GM12878 (cell line): ENCODE measurements at places on chromosomes 11 and 22. TPM values are rescaled to one million over a fixed set of nuclear protein-coding genes. Genes with fewer than 3 reads are reported as not detected.

DNA sequence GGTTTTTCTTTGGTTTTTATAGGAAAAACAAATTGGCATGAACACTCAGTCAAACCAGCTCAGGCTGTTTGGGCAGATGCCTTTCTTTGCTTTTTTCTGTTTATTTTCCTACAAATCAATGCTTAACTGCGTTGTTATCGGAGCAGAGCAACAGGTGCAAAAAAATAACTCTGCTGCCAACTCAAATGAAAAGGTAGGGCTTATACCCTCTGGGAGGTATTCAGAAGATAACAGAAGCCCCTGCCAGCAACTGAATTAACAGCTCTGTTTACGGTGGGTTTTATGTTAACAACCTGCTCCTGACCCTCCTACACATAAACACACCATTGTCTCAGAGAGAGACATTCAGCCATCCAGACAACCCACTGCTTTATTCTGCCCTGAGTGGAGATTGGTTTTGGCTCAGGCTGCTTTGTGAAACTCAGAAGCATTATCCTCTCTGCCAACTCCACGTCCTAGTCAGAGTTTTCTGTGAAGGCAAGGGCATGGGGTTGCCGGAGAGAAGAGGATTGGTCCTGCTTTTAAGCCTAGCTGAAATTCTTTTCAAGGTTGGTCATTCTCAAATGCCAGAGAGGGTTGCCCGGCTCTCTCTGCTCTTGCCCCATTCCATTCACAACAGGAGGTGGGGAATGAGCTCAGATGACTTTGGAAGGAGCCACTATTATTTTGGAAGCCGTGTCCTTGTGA is 11.4 kb downstream of the EHF start:
- no peak overlapping the region for H3K27ac ChIP-seq
- no peak for DNase-seq
- no peaks in the 10 kb centered on the region for H3K27me3 ChIP-seq

GRCh38 chr11:112132737-112133136 is 31.2 kb downstream of the IL18 start:
- H3K27ac ChIP-seq, result no peak overlapping the region
- H3K36me3 ChIP-seq, result no peaks in the 10 kb centered on the region
- H3K4me1 ChIP-seq, result 0 out of 2 replicates have a peak, but pooled peaks cover 2% of the 10 kb centered on the region
- no peak for DNase-seq

DNA sequence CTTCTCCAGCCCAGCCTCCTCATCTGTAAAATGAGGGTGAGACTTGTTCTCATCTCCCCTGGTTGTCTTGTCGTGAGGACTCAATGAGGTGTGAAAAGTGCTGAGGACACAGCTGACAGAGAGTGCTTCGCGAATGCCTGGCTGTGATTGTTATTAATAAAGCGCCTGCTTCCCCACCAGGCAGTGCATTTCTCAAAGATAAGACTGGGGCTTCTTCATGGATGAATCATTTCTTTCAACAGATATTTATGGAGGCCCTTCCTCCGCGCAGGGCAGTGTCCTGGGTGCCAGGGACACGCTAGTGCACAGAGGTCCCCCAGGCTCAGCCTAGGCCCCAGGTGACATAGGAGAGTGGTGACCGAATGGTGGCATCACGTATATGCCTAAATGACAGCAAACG is 34.3 kb upstream of the SHISAL1 start:
- no peaks in the 10 kb centered on the region for H3K4me1 ChIP-seq
- DNase-seq, result no peak
- H3K27ac ChIP-seq, result no peak overlapping the region
- peaks cover 5% of the 10 kb centered on the region for H3K27me3 ChIP-seq

The IL10RA gene
- 8.4 and 8.5 TPM in 2 replicates for polyA plus RNA-seq

The INSC gene
- not detected in 2 replicates for polyA plus RNA-seq

The CLCF1 gene
- polyA plus RNA-seq, result 0.22 and 0.35 TPM in 2 replicates

GRCh38 chr11:2129308-2129698 is 9.9 kb downstream of the IGF2 start:
- DNase-seq, result no peak
- H3K27me3 ChIP-seq, result no peaks in the 10 kb centered on the region
- no peaks in the 10 kb centered on the region for H3K36me3 ChIP-seq
- H3K27ac ChIP-seq, result no peak overlapping the region

The SOX6 gene
- 0.32 and 0.60 TPM in 2 replicates for polyA plus RNA-seq

DNA sequence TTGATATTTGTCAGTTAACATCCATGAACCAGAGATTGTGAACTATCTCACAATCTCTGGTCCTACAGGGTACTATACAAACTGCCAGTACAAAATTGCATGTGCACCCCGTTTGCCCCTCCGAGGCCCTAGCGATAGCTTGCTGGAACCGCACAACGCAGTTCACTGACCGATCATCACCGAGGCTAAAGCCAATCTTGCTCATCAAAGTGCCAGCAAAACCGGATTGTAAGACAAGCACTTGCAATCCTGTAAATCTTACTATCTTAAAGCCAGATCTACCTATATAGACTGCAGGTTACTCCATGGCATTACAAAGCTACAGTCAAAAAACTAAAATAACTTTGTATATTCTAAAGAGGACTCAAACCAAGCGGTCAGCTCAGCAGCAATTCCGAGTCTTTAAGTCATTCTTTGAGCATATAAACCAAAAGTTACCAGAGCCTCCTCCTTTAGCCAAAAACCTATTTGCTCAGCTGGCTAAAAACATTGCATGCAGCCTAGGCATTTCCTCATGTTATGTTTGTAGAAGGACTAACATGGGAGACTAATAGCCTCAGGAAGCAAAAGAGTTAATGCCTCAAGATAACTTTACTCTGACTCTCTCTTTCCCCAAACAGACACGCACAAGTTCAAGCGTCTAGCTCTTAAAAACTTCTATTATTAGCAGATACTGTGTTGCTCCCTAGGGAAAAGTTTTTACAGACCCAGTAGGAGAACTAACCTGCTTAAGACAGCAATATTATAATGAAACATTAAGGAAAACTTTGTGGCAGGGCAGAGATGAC is 30.7 kb upstream of the CPT1A start:
- H3K4me3 ChIP-seq, result no peak overlapping the region
- H3K4me1 ChIP-seq, result no peaks in the 10 kb centered on the region; the same call in 1 of the 2 replicates
- no peaks in the 10 kb centered on the region for H3K36me3 ChIP-seq

GRCh38 chr22:48784701-48785503 is 1042.8 kb downstream of the BRD1 start:
- H3K27me3 ChIP-seq, result no peaks in the 10 kb centered on the region
- no peak overlapping the region for H3K4me3 ChIP-seq
- no peak for DNase-seq
- H3K27ac ChIP-seq, result no peak overlapping the region

DNA sequence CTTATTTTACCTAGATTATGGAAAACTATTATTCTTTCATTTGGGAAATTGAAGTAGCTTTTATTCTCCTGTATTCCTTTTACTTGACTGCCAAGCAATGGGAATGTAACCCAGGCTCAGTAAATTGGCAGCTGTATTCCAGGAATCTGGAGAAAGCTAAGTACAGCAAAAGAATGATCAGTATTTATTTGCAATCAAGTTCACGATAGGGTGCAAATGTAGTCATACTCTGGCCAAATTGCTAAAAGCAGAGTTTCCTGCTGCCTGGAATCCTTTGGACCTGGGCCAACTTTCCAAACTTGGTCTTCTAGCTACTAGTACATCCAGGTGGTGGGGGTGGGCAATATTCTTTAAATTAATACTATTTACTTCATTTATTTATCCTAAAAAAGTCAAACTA is 286.0 kb upstream of the CTSC start:
- no peaks in the 10 kb centered on the region for H3K36me3 ChIP-seq
- no peak overlapping the region for H3K4me3 ChIP-seq
- H3K4me1 ChIP-seq, result no peaks in the 10 kb centered on the region

The MMP1 gene
- not detected in 2 replicates for polyA plus RNA-seq

GRCh38 chr11:61959678-61960077 is 7.8 kb downstream of the FTH1 start:
- no peak for DNase-seq
- peaks cover 22% of the 10 kb centered on the region for H3K4me1 ChIP-seq
- H3K27ac ChIP-seq, result no peak overlapping the region
- H3K27me3 ChIP-seq, result no peaks in the 10 kb centered on the region

- H3K4me1 ChIP-seq, result no peaks in the 10 kb centered on the region
- no peak overlapping the region for H3K27ac ChIP-seq
- DNase-seq, result no peak
- H3K36me3 ChIP-seq, result no peaks in the 10 kb centered on the region
These were observed 65.8 kb upstream of the WNT7B start for GRCh38 chr22:46042786-46043185.

The ACR gene
- polyA plus RNA-seq, result not detected in 2 replicates

The CRYBA4 gene
- not detected in 2 replicates for polyA plus RNA-seq

- H3K27me3 ChIP-seq, result peaks cover 2% of the 10 kb centered on the region
- no peak overlapping the region for H3K27ac ChIP-seq
- H3K36me3 ChIP-seq, result peaks cover 20% of the 10 kb centered on the region
- no peaks in the 10 kb centered on the region for H3K4me1 ChIP-seq
- DNase-seq, result no peak
These were observed 4.9 kb downstream of the CLDN5 start for GRCh38 chr22:19519041-19519926.

The RAB36 gene
- 1.3 and 1.4 TPM in 2 replicates for polyA plus RNA-seq

- peaks cover 2% of the 10 kb centered on the region; the same call in 1 of the 2 replicates for H3K4me1 ChIP-seq
- H3K4me3 ChIP-seq, result no peak overlapping the region
- no peaks in the 10 kb centered on the region for H3K36me3 ChIP-seq
- no peaks in the 10 kb centered on the region for H3K27me3 ChIP-seq
These were observed 7.5 kb upstream of the FOLR2 start for GRCh38 chr11:72209101-72209500.

DNA sequence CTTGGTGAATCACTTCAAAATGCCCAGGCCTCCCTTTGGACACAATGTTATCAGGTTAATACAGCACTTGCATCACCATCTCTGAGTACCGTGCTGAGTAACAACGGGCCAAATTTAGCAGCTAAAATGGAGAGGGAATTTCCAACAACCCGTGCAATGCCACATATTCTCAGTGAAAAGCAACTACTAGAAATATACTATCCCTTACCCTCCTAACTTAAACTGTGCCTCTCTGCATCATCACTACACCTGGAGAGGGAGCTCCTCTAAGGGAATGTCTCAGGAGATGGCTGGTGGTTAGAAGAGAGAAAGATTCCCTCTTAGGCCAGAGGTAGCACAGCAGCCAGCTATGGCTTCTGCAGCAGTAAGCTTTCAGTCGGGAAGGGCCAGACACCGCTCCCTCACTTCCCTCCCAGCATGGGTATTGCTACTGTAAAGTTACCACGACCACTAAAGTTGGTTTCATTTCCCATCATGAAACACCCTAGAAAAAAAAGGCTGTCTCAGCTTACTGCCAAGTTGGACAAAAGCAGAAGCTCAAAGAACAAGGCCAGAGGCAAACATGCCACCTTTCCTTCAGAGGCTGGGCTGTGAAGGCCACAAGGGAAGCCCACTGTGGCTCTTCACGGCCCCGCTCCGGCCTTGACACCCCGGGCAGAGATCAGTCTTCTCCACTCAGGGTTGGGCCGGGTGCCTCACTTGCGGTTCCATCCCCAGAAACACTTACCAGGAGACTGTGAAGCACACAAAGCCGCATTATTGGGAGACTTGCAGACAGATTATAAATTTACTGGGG is 3.9 kb downstream of the MAML2 start:
- H3K27me3 ChIP-seq, result no peaks in the 10 kb centered on the region
- H3K4me3 ChIP-seq, result peak overlapping the region; percentile 100
- H3K4me1 ChIP-seq, result peaks cover 11% of the 10 kb centered on the region
- 0 out of 2 replicates have a peak, but pooled peaks cover 2% of the 10 kb centered on the region for H3K36me3 ChIP-seq
- DNase-seq, result peak; percentile 87

- peaks cover 3% of the 10 kb centered on the region; the same call in 1 of the 2 replicates for H3K27me3 ChIP-seq
- no peaks in the 10 kb centered on the region for H3K36me3 ChIP-seq
- H3K27ac ChIP-seq, result no peak overlapping the region
- H3K4me1 ChIP-seq, result no peaks in the 10 kb centered on the region
These were observed 5.7 kb upstream of the PDE3B start for GRCh38 chr11:14637868-14638409.

- no peak overlapping the region for H3K27ac ChIP-seq
- no peak overlapping the region for H3K4me3 ChIP-seq
- no peaks in the 10 kb centered on the region for H3K36me3 ChIP-seq
- no peaks in the 10 kb centered on the region for H3K27me3 ChIP-seq
These were observed 63.2 kb upstream of the RRAS2 start for GRCh38 chr11:14422052-14422813.

The CECR2 gene
- polyA plus RNA-seq, result 0.01 TPM in 1 of 2 replicates, not detected in the other

The C22orf31 gene
- not detected in 2 replicates for polyA plus RNA-seq

DNA sequence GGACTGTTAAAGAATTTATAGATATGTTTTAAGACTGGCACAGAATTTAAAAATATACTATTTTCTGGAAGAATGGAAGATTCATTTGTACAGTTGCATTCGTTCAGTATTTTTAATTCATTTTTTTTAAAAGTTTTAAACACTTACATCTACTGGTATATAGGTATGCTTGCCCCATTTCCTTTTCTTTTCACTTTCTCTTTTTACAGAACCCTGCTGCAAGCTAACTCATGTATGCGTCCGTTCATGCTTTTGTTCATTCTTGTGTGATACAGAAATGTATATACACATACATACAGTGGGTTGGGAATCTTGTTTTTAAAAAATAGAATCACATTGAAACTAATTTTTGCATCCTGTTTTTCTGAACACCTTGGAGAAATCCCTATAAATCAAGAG is 31.0 kb downstream of the PACS1 start:
- DNase-seq, result no peak
- H3K4me3 ChIP-seq, result peak overlapping the region; percentile 30
- no peaks in the 10 kb centered on the region for H3K27me3 ChIP-seq

GRCh38 chr11:105177658-105178057 is 38.1 kb upstream of the CARD18 start:
- H3K4me3 ChIP-seq, result no peak overlapping the region
- no peaks in the 10 kb centered on the region for H3K4me1 ChIP-seq
- no peak for DNase-seq
- no peak overlapping the region for H3K27ac ChIP-seq
- H3K36me3 ChIP-seq, result no peaks in the 10 kb centered on the region

GRCh38 chr11:124751391-124751740 is 689 bp downstream of the VSIG2 start:
- DNase-seq, result no peak
- H3K27ac ChIP-seq, result no peak overlapping the region
- no peaks in the 10 kb centered on the region for H3K36me3 ChIP-seq
- H3K4me1 ChIP-seq, result peaks cover 1% of the 10 kb centered on the region; the same call in 1 of the 2 replicates
